M059J (cell line): ENCODE measurements at places on chromosomes 2 and 18.

GRCh38 chr2:148614322-148615049 is 30.1 kb upstream of the EPC2 start:
- DNase-seq = peak; percentile 92

DNA sequence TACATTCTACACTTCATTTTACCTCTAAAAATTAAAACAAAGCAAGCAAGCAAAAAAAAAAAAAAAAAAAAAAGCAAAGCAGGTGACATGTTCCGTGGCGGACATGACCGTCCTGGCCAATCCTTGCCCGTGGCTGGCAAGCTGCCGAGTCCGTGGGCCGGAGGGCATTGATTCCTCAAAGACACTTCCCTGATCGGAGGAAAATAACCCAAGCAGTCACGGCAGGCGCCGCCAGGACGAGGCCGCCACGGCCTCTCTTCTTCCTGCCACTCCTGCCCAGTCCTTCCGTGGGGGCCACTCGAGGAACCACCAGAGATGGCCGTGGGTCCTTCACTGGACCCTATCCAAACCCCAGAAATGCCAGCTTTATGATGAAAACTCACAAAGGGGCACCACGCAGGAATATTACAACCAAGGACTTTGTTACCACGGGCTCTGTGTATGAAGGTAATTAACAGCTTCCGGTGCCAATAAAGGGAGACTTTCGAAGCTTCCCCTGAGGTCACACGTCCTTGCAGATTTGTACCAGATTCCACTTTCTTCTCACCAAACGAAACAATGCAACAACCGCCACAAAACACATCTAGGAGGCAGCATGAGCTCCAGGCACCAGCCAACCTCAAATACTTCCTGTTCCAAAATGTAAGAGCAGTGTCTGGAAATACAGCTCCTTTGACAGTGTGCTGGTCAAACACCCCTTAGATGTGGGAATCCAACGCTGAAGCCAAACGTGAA is 170.3 kb downstream of the HDAC4 start:
- no peak for DNase-seq

DNA sequence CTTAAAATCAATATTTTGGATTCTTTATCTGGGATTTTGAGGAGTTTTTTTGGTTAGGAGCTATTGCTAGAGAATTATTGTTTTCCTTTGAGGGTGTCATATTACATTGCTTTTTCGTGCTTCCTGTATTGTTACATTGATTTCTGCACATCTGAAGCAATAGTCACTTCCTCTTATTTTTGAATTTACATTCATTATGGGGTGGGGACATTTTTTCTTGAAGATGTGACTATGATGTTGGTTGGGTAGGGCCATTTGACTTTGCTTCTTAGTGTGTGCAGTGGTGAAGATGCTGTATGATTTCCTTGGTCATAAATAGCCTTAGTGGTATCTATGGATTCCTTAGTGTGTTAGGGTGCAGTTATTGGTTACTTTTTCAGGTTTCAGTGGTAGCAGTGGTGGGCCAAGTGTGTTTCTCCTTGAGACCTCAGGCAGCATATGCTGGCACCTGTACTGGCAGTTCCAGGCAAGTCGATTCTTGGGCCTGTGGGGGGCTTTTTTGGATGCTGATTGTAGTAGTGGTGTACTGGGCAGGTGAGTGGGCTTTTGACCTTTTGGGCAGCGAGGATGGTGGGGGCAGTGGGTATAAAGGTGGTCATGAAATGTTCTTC is 61.8 kb downstream of the ARHGAP25 start:
- DNase-seq = no peak

- DNase-seq = no peak
Observed at GRCh38 chr18:25140124-25140961, 211.6 kb downstream of the ZNF521 start.

DNA sequence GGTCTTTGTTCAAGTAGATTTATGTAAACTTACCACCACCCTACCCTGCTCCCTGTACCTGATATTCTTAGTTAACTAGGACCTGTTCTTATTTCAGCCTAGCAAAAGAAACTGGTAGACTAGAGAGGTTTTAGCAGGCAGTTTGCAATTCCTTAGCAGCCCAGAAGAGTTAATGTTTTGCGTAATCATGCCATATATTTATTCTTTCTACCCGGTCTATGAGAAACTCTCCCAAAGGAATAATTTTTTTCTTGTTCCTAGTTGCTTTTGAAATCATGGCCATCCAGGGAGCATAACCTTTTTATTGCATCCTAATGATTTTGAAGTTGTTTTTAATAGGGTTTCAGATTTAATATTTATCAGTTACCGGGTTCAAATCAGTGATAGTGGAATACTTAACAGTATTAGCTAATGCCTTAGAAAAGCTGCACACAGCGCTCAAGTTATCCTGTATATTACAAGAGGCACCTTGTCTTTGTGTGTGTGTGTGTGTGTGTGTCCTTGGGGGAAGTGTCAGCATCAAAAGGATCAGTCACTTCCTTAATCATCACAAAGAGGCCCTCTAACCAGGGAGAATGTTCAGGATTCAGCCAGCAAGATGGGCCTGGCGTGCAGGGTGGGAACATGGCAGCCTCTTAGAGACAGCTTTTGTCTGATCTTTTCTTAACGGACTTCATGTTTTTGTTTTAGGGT is 52.9 kb downstream of the CABLES1 start:
- no peak for DNase-seq

DNA sequence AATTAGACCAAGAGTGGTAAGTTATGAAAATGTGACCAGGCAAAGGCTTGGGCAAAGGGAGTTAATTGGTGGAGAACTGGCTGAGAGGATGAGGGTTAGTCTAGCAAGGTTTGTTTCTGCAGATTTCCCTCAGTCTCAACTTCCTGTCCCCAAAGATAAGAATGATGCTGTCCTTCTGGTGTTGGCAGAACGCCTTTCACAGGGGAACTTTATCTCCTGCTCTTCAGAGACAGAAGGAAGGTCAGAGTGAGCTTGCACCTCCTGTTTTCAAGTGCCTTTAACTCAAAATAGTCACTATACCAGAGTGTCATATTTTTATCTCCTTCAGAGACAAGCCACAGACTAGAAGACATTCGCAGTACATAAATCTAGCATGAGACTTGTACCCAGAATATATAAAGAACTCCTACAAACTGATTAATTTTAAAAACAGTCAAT is 95.7 kb downstream of the TEX51 start:
- DNase-seq = no peak

GRCh38 chr2:224220586-224221255 is 181.2 kb downstream of the FAM124B start:
- DNase-seq = peak; percentile 60

DNA sequence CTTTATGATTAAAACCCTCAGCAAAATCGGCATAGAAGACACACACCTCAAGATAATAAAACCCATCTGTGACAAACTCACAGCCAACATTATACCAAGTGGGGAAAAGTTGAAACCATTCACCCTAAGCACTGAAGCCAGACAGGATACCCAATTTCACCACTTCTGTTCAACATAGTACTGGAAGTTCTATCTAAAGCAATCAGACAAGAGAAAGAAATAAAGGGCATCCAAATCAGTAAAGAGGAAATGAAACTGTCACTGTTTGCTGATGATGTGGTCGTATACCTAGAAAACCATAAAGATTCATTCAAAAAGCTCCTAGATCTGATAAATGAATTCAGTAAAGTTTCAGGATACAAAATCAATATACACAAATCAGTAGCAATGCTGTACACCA is 16.4 kb upstream of the RPRD1A start:
- DNase-seq = no peak

DNA sequence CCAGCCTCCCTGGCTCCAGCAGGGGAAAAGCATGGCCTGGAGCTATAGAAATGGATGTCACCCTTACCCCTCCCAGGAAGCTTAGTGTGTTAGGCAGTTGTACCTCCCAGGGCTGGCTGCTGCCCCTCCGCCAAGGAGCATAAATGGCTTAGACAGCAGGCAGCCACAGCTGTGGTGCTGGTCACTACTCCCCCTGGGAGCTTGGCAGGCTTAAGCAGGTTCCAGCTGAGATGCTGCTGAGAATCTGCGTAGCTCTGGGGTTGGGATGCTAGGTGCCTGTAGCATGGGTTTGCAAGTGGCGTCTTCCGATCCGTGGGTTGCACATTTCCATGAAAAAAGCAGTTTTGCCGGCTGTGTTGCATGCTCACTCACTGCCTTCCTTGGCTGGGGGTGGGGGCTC is 369.7 kb downstream of the CTNNA2 start:
- no peak for DNase-seq

- peak; percentile 72 for DNase-seq
Observed at GRCh38 chr2:216636551-216637450, 3.6 kb downstream of the IGFBP2 start.

DNA sequence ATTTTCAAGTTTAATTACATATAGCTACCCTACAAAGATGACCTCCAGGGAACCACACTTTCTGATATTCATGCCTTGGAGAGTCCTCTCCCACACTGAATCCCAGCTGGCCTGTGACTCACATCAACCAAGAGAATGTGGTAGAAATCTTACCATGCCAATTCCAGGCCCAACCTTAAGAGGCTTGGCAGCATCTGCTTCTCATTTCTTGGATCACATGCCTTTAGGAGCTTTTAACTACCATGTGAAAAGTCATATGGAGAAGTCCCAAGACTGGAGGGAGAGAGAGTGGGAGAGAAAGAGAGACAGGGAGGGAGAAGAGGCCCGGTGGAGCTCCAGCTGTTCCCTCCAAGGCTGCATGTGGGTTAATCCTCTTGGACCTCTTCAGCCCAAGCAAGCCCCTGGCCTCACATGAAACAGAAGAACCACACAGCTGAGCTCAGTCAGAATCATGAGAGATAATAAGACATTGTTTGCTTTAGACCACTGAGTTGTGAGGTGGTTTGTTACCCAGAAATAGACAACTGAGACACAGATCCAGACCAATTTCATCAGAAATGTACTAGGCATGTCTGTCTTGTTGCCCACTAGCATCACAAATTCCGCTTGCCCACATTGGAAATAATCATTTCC is 190.7 kb downstream of the MTCL1 start:
- DNase-seq = peak; percentile 83

GRCh38 chr2:42328148-42328833 is 32.7 kb downstream of the COX7A2L start:
- DNase-seq = peak; percentile 25

DNA sequence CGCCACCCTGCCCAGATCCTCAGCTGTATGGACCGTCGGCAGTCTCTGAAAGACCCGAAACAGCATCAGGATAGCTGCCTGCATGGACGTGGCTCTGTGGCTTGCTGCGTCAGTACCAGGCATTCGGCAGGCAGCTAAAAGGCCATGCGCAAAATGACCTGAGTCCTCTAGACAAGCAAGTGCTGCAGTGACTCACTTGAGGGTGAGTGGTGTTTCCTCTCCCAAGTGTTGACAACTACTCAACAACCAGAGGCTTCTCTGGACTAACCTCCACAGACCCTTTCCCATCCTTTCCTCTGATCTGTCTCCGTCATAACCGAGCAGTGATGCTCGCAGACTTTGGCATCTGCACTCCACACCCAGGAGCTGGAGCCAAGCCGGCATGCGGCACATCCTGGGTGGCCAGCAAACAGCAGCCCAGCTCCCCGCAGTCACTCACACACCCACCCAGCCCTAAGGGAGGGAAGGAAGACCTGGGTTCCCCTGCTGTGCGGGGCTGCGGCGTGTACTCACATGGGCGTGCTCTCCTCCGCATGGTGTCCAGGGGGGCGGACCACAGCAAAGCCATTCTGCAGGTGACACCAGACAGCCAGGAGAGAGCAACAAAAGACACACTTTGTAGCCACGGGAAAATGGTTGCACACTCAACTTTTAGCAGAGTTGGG is 239.3 kb downstream of the TWIST2 start:
- no peak for DNase-seq

DNA sequence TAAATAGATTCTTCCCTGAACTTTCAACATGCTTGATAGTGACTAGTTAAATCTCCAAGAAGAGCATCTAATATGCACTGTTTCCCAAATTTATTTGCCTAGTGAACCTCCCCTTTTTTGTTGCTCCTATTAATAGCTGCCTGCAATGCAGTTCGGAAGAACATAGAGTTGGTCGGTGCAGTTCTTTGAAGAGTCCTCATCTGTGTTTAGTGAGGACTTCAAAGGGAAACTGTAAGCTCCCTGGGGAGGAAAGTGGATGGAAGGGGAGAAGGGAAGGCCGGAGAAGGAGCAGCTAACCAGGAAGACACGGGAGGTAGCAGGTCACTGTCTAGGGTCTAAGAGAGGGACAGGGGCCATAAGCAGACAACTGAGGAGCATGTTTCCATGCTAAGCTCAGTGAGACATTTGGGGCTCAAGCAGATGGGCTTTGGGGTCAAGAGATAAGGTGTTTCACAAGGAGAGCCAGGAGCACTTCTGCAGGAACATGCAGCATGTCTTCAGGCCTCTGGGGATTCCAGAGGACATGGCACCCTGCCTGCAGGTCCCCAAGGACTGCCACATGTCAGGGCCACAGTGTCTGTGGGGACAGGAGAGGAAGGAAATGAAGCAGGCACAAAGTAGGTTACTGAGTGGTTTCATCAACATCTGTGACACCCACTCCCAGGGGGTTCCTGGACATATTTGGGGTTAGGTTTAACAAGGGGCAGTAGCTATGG is 48.7 kb upstream of the ANXA4 start:
- no peak for DNase-seq

GRCh38 chr2:160721089-160722040 is 227.8 kb upstream of the RBMS1 start:
- DNase-seq = no peak

DNA sequence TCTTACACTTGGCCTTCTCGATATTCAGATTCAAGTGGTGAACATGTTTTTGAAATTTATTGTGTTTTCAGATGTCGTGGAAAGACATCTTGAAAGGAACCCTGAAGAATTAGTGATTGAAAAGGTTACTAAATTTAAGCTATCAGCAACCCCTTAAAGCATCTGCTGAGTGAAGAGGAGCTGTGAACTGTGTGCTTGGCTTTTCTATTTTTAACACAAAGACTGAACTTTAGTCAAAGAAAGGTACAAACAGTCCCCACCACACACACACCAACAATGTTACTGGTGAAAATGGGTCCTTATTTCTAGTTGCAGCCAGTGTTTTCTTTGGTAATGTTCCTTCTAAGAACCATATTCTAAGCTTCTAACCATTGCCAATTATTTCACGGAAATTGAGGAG is 95.1 kb downstream of the CYRIA start:
- DNase-seq = no peak

DNA sequence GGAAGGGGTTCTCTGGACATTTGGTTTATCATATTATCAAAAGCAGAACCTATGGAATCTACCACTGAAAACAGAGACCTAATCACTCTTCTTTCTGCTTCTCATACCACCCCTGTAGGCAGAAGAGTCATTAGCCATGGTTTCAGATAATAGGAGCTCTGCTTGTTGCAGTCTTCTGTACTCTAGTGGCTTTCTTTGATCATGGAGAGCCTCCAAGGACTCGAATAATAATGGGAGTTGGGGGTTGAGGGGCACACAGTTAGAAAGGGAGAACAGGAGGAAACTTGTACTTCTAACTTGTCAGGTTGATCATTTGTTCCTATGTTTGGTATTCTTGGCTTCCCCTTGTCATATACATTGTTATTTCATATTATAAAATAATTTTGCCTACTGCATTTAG is 52.3 kb upstream of the VWC2L start:
- DNase-seq = no peak
